ENCODE measurements at places on chromosomes 7 and 10.

GRCh38 chr10:132904181-132904813 lies 38.1 kb downstream of the CFAP46 start:
- no peak for DNase-seq

- DNase-seq, result no peak
Observed at GRCh38 chr7:81560708-81561107, 209.1 kb downstream of the HGF start.

- no peak for DNase-seq
Observed at GRCh38 chr10:29160150-29160617, 128.7 kb upstream of the LYZL1 start.

GRCh38 chr10:11782793-11783557 lies 40.2 kb upstream of the PROSER2 start:
- DNase-seq, result peak; percentile 40

DNA sequence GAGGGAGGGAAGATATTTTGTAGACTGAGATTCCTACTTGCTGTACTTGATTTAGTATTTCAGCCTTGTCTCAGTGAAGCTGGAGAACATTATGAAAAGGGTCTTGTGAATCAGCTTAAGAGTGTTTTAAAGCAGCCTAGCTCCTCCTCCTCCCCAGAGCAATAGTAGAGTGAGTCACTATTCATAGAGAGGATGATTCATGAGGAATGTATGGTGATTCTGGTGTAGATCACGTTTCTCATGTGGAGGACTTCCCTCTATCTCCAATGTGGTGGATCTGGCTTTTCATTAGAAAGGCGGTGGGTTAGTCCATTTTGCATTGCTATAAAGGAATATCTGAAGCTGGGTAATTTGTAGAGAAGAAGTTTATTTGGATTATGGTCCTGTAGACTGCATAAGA lies 340.1 kb upstream of the CHRM2 start:
- no peak for DNase-seq

DNA sequence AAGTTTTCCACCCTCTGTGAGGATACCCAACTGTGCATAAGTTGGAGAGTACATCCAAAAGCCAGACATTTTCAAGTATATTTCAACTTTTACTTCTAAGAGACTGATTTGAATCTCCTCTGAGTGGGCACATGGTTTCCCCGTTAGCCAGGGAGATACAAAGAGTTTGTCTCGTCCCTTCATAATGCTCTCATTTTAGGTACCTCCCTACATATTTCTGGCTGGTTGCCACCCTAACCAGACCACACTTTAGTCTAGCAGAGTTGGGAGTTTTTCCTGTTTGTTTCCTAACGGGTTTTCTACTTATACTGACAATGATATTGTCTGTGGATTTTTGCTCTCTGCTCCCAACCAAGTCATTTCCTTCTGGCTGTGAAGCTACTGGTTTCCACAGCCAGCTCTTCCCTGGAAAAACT lies 180.3 kb downstream of the CCDC71L start:
- DNase-seq, result no peak

- no peak for DNase-seq
Observed at GRCh38 chr7:18123508-18124239, 96.0 kb upstream of the PRPS1L1 start.

DNA sequence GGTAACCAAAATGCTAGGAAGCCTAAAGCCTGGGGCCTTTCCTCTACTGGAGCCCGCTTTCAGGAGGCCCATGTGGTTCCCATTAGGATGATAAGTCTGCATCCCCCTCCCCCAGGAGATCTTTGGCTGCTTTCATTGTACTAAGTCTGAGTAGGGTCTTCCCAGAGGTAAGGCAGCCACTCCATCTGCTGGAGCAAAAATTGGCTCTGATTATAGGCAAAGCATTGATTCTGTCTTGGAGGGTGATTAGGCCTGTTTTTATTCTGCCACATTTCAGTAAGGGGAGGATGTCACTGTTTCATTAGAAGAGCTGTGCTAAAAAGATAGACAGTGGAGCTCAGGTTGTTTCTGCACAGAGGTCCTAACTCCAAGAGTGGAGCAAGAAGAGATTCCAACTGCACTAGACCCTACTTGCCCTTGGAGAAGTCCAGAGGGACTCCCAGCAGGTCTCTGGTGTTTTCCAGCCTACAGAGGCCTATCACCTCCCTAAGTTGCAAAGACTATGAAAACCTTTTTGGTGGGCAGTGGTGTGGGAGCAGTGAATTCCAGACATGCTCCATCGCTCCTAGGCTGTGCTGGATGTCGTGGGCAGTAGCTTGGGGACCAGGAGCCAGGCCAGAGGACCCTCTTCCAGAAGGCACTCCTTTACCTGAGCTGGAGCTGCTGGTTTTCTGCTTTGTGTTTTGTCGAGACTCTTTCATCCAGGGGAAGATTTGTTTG lies 7.1 kb upstream of the HOXA2 start:
- DNase-seq, result no peak

DNA sequence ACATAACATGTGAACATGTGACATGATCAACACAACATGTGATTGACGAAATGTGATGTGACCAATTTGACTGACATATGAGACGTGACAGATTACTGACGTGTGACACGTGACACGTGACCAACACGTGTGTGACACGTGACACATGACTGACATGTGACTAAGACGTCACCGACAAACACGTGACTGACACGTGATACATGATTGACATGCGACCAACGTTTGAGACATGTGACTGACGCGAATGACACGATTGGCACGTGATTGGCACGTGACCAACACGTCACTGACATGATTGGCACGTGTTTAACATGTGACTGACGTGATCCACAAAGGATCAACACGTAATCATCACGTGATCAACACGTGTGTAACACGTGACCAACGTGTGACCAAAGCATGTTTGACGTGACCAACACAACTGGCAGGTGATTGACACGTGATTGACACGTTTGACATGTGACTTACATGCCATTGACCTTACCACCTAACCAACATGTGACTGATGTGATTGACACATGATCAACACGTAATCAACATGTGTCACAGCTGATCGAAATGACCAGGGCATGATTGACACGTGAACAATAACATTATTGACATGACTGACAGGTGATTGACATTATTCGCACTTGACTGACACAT lies 23.7 kb downstream of the CRPPA start:
- DNase-seq, result no peak

DNA sequence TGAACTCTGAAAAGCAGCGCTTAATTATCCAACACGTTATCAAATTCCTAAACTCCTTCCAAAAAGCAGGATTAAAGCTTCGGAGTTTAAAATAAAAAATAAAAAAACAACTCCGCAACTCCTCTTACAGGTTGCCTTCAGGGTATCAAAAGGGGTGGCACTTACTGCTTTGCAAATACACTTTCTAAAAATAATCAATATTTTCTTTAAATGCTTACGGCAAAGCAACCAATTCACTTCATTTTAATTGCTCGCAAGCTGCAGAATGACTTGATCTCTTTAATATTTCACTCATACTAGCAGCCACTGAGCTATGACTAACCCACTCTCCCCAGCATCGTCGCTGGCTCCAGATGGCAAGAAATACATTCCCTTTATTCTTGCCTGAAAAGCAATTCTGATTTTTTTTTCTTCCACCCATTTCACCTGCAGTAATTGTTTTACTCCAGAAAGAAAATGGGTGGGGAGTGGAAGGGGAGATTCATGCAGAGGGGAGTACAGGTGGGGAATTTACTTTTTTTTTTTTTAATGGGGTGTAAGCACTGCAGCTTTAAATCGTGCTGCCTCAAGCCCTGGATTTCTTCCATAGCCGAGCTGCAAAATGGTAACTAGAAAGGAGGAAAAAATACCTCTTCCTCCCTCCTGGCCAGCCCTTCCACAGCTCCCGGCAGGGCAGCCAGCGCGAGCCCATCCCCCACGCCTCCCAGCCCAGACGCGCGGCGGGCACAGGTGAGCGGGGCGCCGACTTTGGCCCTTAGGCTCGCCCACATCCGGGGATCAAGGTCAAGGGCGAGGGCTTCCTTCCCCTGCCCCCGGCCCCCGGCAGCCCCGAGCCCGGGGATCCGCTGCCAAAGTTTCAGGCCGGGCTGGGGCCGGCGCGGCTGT lies 54.2 kb upstream of the FHIP2A start:
- DNase-seq, result peak; percentile 13

GRCh38 chr7:152511736-152512135 lies 75.9 kb upstream of the KMT2C start:
- DNase-seq, result no peak

- DNase-seq, result peak; percentile 80
Observed at GRCh38 chr7:4725014-4725849, 43.1 kb downstream of the FOXK1 start.

- peak; percentile 36 for DNase-seq
Observed at GRCh38 chr10:88131511-88132139, 268.2 kb downstream of the PTEN start.

GRCh38 chr10:68049289-68050078 lies 25.6 kb downstream of the HERC4 start:
- no peak for DNase-seq

GRCh38 chr7:83072576-83073517 lies 89.8 kb downstream of the PCLO start:
- no peak for DNase-seq

GRCh38 chr7:78529392-78529791 lies 730.8 kb downstream of the PHTF2 start:
- DNase-seq, result no peak

DNA sequence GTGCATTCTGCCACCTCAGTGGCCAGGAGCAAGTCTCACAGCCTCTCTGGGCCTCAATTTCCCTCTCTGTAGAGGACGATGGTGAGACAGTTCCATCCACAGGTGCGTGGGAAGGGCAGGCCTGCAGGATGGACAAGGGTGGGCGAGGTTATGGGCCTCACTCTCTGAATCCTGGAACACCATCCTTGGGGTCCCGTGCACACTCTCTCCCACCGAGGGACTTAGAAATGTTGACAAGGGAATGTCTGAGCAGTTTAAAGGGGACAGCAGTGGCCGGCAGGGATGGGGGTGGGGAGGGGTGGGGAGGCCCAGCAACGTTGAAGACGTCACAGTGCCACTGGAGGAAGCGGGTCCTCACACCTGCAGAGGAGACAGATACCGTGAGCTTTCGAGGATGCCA lies 111.5 kb downstream of the FOXL3 start:
- no peak for DNase-seq

DNA sequence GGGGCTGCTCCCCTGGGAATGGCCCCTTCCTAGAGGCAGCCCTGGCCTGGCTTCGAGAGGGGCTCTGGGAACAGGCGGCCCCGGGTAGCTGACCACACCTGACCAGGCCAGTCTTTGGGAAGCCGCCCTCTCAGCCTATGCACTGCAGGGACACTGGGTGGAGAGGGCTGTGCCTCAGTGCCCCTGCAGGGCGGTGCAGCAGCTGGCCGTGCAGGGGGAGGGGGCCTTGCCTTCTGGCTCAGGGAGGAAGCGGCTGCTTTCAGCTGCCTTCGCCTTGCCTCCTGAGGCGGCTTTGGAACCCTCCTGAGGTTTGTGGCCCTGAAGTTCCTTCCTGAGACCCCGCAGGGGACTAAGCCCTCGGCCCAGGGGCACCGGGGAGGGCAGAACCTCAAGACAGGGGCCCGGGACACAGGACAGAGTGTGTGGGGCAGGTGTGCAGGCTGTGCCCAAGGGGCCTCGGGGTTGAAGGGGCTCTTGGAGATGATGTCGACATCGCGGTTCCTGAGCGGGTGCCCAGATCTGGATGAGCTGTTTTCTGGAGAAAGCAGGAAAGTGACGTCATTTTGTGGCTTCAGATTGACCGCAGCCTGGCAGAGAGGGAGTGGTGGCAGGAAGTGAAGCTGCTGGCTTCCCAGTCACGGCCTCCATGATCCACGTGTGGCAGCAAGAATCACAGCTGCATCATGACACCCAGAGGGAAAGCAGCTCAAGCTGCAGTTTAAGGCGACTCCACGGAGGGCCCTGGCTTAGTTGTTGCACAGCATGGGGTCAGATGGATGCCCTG lies 17.7 kb downstream of the ADAM8 start:
- DNase-seq, result peak; percentile 40

DNA sequence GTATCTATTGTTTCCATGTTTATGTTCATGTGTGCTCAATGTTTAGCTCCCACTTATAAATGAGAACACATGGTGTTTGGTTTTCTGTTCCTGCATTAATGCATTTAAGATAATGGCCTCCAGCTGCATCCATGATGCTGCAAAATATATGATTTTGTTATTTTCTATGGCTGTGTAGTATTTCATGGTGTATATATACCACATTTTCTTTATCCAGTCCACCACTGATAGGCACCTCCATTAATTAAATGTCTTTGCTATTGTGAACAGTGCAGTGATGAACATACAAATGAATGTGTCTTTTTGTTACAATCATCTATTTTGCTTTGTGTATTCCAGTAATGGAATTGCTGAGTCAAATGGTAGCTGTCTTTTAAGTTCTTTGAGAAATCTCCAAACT lies 329.4 kb upstream of the MAGI2 start:
- no peak for DNase-seq

GRCh38 chr7:140062118-140062527 lies 628 bp downstream of the PARP12 start:
- DNase-seq, result peak; percentile 29

DNA sequence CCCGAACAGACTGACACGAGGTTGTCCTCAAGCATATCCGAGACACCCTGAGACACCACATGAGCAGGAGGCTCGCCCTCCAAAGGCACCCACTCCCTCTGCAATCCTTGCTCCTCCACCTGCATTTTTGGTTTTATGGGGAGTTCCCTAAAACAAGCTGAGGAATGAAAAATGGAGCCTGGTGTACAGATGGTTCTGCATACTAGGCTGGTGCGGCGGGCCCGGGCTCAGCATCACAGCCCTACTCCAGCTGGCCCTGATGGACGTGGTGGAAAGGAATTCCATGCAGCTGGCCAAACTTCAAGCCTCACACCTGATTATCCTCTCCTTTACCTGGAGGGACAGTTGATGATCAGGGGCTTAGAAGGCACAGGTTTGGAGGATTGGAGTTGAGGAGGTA lies 30.3 kb upstream of the JAKMIP3 start:
- no peak for DNase-seq

- no peak for DNase-seq
Observed at GRCh38 chr7:99949645-99950228, 20.3 kb upstream of the GJC3 start.

DNA sequence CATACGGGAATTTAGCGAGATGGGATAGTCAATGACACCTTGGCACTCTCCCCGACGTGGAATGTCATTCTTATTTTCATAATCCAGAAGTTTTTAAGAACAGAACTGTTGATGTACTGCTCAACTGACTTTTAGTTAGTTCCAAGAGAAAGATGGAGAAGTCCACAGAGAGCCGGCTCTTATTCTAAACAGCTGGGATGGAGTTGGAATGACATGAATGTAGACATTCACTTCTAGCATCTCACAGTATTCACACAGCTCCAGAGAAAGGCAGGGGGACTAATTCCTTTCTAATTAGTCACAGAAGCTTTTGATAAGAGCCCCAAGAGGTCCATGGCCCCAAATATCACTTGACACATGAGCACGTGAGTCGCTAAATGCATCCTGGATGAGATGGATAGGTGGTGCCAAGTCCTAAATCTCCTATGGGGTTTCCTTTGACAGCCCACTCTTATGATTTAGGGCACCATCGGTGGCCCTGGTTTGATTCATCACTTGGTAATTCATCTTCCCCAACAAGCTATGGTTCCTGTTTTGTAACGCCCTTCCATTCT lies 420.3 kb upstream of the AUTS2 start:
- no peak for DNase-seq

Measured in hindlimb muscle (tissue), 1 donor.